ENCODE measurements at places on chromosomes 5 and 9. TPM values are rescaled to one million over a fixed set of nuclear protein-coding genes. Genes with fewer than 3 reads are reported as not detected.

Gene ORM2
- total RNA-seq, result not detected

Gene ELOVL7
- total RNA-seq, result 7.2 TPM

Gene ALG2
- 32.1 TPM for total RNA-seq

Gene PKD2L2
- total RNA-seq, result not detected

Gene NAIF1
- 8.0 TPM for total RNA-seq

Gene GAS1
- total RNA-seq, result 0.99 TPM

Gene BRD9
- 38.6 TPM for total RNA-seq

Gene SPATA31D4
- total RNA-seq, result not detected

Gene PCDHAC1
- total RNA-seq, result 0.11 TPM

Gene KIF20A
- total RNA-seq, result 60.7 TPM

Gene TAF11L5
- not detected for total RNA-seq

Data from foreskin keratinocyte (primary cell).